ENCODE measurements at places on chromosomes 2 and 18.

GRCh38 chr2:120771781-120772208 lies 36.1 kb downstream of the GLI2 start:
- no peak for DNase-seq

DNA sequence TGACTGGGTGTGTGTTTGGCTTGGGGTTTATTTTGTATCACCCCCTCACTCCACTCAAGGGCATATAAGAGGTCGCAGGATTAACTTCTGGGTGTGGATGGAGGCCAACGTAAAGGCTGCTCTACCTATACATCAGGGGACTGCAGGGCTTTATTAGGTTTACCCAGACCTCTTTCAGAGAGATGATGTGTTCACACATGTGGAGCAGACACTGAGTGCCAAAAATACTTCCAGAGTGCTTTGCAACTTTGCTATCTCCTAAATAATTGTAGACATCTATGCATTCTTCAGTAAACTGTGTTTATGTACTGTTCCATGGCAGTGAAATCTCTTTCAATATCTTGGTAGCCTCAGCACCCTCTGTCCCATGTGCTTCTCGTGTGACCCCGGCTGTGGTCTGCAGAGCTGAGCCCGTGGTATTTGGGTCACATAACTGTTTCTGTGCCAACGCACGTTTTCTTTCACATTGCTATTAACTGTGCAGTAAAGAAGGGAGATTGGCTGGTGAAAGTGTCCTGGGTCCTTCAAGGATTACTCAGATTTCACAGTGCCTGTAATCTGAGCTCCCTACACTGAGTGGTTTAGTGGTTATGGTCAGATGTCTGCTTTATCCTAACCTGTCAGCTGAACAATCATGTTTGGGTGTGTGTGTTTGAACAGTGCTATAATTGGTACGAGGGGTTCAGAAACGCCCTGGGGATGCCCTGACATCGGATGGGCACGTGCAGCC lies 208.1 kb downstream of the VAPA start:
- DNase-seq: peak; percentile 17

- no peak for DNase-seq
These were observed 21.5 kb upstream of the GNAL start for GRCh38 chr18:11667578-11667977.

- DNase-seq: no peak
These were observed 31.1 kb downstream of the HK2 start for GRCh38 chr2:74864728-74865722.

- no peak for DNase-seq
These were observed 454.3 kb upstream of the MEX3C start for GRCh38 chr18:51651761-51652160.

GRCh38 chr2:62941413-62941812 lies 109.2 kb upstream of the OTX1 start:
- DNase-seq: no peak

GRCh38 chr2:99139003-99139402 lies 2.5 kb upstream of the C2orf15 start:
- DNase-seq: no peak

- no peak for DNase-seq
These were observed 406.6 kb downstream of the NYAP2 start for GRCh38 chr2:225806105-225806504.

DNA sequence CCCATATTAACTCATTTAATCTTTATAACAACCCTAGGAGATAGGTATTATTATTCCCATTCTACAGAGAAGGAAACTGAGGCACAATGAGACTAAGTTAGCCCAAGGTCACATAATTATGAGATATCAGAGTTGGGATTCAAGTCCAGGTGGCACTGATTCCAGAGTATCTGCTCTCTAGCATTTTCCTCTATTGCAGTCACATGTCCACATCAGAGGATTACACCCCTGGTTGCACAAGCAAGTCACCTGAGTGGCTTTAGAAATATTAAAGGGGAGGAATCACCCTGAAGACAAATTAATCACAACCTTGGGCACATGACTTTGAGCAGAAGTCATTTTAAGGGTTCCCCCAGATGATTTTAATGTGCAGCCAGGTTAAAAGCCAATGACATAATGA lies 23.8 kb downstream of the SRD5A2 start:
- DNase-seq: no peak

DNA sequence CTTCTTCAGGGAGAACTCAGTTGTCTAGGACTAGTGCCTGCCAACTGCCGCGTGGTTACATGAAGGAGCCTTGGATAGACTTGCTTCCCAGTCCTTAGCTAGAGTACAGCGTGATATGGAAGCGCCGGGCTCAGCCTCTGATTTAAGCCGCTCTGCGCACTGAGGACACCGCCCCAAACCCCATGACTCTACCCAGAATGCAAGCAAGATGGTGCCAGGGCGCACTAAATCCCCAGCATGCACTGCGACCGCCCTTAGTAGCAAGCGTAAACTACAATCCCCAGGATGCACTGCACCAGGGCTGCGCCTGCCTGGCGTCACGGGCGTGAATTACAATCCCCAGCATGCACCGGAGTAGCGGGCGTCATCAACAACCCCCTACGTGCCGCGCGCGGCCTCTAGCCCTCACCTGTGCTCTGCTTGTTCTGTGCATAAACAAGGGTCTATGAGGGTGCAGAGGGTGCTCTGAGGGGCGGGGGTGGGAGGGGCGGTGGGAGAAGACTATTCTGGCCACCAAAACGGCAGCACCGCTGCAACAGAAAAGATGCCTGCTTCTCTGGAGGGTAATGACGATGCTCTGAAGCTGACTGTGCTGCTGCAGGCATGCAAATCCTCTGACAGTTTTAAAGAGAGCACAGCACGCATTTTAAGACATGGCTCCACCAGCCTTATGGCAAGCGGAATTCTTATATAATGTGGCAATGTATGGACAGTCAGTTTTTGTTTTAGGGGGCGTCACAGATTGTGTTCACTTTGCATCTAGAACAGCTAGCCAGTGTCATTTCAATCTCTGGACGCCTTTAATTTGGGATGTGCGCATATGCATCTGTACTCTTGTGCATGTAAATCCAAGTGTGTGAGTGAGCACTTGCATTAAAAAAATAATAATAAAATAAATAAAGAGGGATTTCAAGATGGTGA lies 282.5 kb upstream of the MYT1L start:
- DNase-seq: peak; percentile 49

GRCh38 chr2:208189069-208189809 lies 591 bp downstream of the C2orf80 start:
- peak; percentile 53 for DNase-seq

DNA sequence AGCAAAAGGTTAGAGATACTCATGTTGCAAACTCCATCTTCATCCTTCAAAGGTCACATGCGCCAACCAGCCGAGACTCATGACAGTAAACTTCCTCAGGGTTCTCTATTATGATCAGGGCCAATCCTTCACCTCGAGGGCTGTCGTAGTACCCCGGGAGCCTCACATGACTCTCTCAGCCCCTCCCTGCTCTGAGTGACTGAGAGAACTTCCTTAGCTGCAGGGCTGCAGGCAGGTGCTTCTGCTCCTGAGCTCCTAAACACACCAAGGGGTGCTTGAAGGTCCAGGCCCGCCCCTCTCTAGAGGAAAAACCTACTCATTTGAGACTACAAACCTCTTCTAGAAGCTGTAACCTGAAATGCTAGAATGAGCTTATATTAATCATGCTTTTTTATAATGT lies 48.2 kb downstream of the LONRF2 start:
- DNase-seq: no peak

- peak; percentile 75 for DNase-seq
These were observed 25.4 kb downstream of the SLC9A4 start for GRCh38 chr2:102498414-102498813.

- peak; percentile 29 for DNase-seq
These were observed 98.7 kb downstream of the COL6A3 start for GRCh38 chr2:237315170-237315828.

- no peak for DNase-seq
These were observed 529.2 kb upstream of the ID2 start for GRCh38 chr2:8152392-8153257.

DNA sequence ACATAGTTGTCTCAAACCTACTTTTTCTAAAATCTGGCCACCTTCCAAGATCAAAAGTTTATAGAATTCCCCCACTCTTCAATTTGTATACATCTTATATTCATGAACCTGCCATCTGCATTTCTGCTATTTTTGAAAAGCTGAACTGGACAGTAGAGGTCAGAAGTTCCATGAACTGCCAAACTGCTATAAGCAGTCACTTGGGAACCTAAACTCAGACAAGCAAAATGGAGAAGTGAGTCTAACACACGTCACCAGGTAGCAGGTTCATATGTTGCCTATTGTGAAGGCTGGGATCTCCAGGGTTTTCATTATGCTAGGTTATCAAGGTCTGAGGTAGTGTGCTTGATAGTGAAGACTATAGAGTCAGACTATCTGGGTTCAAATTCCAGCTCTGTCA lies 2.0 kb upstream of the MYO1B start:
- DNase-seq: no peak

DNA sequence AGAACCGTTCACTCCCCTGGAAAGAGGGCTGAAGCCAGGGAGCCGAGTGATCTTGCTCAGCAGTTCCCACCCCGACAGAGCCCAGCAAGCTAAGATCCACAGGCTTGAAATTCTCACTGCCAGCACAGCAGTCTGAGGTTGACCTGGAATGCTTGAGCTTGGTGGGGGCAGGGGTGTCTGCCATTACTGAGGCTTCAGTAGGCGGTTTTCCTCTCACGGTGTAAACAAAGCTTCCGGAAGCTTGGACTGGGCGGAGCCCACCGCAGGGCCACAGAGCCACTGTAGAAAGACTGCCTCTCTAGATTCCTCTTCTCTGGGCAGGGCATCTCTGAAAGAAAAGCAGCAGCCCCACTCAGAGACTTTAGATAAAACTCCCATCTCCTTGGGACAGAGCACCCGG lies 180.8 kb downstream of the WDR7 start:
- no peak for DNase-seq

DNA sequence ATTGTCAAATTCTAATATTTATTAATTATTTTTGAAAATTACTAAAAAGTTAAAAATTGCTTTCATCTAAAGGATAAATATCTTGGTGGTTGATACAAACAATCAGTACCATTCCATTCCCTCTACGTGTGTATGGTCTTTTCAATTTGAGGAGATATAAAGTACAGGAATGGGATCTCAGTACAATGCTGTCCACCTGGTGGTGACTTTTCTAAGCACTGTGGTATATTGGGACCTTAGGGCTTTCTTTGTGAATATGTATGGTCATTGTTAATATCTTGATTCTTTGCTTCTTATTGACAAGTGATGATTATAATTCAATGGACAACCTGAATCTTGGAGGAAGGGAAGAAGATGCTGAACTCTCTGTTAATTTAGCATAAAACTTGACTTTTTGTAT lies 83.1 kb downstream of the NBEAL1 start:
- peak; percentile 28 for DNase-seq
